ENCODE measurements at places on chromosomes 2 and 18.

GRCh38 chr2:98917031-98917471 lies 19.0 kb downstream of the CRACDL start:
- DNase-seq, result no peak

- no peak for DNase-seq
Observed at GRCh38 chr2:69241093-69241492, 145.9 kb downstream of the GFPT1 start.

- no peak for DNase-seq
Observed at GRCh38 chr18:55064760-55065159, 105.5 kb upstream of the CCDC68 start.

- DNase-seq, result no peak
Observed at GRCh38 chr2:45696708-45697107, 45.2 kb downstream of the PRKCE start.

DNA sequence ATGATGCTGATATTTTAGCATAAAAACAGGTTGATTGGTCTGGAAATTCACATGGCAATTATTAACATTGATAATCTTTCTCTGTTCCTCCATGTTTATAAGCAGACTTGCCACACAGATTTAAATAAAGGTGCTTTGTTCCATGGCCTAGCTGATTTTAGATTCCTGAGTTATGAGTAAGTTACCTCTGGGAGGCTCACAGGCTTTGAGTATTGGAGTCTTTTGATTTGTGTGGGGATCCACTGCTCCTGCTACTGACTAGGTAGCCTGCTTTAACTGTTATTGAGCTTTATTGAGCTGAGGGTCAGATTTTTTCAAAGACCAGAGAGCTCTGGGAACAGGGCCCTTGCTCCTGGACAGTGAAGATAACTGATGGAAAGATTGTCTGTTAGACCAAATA lies 166.1 kb downstream of the ANKRD30B start:
- no peak for DNase-seq

- no peak for DNase-seq
Observed at GRCh38 chr18:8298186-8298585, 311.1 kb upstream of the RAB12 start.

DNA sequence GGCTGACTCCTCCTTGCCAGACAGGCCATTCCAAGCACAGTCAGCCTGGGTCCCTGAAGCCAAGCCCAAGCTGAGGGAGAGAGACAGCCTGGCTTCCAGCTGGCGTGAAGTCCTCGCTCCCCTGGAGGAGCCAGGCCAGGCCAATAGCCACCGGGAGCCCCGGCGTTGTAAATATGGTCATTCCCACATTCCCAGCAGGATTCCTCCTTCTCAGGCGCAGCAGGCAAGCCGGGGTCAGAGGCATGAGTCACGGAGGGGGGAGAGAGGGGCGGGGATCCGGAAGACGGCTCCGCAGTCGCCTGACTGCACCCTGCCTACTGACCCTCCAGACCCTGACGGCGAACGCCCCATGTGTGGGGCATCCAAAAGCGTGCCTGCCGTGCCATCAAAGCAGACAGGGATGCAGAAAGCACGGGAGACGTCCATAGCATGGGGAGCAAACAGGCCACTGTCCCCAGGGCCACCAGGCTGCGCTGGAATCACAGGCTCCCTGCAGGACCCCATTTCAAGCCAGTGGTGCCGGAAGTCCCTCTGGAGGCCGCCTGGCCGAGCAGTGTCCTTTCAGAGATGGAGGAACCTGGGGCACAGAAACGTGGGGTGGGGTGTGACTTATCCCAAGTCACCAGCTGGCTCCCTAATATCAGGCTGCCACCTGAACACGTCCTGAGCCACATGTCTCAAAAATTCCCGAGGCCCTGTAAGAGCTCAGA lies 48.2 kb downstream of the TWIST2 start:
- peak; percentile 89 for DNase-seq

DNA sequence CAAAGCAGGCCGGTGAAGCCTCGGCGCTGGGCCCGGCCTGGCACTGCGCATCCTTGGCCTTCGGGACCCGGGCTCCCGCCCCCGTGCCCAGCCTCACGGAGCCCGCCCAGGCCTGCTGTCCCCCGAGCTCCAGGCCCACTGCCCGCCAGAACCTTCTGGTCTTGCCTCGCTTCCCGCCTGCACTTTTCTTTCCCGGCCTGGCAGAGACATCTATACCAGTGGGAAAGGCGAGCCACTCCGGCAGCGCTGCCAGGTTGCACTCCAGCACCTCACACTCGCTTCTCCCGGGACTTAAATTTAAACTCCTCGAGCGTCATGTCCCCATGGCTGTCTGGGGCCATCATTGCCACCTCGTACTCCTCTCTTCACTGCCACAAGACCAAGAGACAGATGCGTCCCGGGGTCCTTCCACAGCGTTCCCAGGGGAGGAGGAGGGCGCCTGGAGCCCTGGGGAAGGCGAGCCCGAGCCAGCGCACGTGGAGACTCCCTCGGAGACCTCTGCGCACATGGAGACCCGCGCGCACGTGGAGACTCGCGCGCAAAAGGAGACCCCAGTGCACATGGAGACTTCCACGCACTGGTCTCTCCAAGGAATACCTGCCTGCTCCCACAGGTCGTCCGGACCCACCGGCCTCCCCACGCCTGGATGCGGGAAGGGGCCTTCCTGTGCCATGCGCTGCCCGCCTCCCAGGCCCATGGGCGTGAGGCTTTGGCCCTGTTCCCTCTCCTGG lies 253.1 kb upstream of the SALL3 start:
- DNase-seq, result peak; percentile 81

DNA sequence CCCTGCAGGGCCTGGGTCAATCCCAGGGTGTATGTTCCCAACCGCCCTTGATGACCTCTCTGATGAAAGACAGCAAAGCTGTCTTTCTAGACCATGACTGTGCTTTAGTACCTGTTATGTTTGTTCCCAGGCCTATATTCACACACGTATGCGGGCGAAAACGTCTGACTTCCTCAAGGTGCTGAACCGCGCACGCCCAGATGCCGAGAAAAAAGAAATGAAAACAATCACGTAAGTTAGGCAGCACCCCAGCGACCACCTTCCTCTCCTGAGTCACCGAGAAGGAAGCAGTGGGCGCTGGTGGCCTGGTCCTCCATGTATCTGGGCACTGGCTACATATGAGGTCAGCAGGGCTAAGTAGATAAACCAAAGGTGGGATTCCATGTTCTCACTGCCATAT lies 11.1 kb upstream of the GPBAR1 start:
- no peak for DNase-seq

DNA sequence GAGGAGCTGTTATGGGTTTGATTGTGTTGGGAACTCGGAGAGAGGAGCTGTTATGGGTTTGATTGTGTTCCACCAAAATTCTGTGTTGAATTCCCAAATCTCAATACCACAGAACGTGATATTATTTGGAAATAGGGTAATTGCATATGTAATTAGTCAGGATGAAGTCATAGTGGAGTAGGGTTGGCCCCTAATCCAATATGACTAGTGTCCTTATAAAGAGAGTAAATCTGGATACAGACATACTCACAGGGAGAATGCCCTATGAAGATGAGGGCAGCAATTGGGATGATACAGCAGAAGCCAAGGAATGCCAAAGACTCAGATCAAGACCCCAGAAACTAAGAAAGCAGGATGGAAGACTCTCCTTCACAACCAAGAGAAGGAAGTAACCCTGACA lies 1023.2 kb upstream of the ZEB2 start:
- no peak for DNase-seq

GRCh38 chr18:58766946-58767345 lies 95.7 kb downstream of the MALT1 start:
- no peak for DNase-seq

GRCh38 chr2:237097911-237098702 lies 12.4 kb downstream of the COPS8 start:
- DNase-seq, result no peak

DNA sequence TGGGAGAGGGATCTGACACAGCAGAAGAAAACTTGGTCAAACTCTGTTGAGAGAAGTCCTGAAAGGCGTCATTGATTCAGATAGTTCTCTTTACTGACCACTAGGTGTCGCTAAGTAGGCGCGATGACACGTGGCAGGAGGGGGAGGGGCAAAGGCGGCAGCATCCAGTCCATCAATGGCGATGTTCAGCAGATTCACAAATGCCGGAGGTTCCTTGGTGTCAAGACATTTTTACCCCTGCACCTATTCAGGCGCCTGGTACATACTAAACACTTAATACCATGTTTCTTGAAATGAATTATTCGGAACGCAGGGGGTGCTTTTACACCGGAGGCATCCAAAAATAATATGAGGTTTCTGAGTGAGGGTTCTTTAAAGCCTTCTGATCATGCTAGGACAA lies 3.0 kb upstream of the PLEK start:
- DNase-seq, result no peak

- DNase-seq, result no peak
Observed at GRCh38 chr2:15146960-15147359, 414.2 kb downstream of the NBAS start.

DNA sequence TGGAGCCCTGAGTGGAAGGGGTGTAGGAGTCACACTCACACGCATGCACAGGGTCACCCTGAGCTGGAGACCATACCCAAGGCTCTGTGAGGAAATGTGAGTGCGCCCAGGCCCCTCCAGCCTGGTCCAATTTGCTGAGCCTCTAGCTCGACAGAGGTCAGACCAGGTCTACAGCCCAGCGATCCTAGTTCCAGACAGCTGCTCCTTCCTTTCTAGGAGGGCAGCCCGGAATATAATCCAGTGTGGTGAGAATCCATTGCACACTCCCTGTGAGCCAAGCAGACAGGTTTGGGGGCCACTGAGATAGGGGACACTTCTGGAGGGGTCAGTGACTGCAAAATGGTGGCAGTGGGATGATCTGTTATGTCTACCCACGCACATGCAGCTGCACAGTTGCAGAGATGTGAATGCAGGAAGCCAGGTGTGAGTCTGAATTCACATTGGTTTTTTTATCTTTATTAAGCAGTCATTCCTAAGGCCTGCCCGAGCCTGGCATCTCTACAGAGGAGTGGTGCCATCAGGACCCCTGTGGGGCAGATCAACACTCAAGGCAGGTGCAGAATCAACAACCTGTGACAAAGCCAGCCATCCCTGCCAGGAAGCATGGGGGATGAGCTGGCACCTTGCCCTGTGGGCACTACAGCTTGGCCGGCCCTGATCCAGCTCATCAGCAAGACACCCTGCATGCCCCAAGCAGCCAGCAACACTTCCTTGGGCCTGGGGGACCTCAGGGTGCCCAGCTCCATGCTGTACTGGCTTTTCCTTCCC lies at the start of gene GPR148:
TSS of gene GPR148 (plus strand) at position 522 of the 768 bp plus-strand sequence. CDS start at position 604, 82 bp downstream.
- DNase-seq, result no peak

DNA sequence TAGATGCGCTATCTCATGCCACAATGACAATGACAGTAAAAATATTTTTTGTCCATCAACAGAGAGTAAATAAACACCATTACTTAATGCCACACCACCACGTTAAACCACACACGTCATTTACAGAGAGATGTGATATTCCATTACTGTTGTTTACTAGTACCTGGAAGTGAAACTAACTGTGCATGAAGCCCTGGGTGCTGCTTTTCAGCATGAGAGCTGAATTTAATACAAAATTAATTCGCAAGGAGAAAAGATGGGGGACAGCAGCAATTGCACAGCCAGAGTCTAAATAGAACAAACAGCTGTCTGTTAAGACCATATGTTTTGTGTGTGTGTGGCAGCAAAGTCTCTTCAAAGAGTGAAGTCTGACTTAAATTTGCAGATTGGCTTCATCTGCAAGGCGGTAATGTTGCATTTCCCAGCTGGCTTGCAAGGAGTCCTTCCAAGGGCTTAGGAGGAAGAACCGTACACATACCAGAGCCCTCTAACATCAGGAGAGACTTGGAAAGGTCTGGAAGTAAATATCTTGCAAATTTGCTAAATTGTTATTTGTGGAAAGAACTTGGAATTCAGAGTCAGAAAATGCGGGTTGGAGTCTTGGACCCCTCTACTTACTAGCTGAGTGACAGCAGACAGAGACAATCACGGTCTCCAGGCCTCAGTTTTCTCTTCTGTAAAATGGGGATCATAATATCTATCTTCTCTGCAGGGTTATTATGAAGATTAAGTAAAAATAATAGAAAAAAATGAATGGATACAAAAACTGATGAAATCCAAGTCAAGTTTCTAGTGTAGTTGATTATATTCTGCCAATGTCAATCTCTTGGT lies 127.6 kb downstream of the ALPK2 start:
- DNase-seq, result no peak

DNA sequence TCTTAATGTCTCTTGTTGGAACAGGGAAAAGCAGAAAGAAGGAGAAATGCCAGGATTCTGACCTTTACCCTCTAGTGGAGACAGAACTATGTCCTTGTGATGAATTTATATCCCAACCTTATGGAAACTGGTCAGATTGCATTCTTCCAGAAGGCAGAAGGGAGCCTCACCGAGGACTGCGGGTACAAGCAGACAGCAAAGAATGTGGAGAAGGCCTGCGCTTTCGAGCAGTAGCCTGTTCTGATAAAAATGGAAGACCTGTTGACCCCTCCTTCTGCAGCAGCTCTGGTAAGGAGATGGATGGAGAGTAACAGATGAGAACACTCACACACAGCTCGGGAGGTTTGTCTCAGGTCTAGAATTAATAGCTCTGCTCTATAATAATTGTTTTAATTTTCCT lies 552.7 kb upstream of the HNMT start:
- no peak for DNase-seq

GRCh38 chr18:79933765-79934164 lies 17.7 kb downstream of the SLC66A2 start:
- DNase-seq, result no peak

DNA sequence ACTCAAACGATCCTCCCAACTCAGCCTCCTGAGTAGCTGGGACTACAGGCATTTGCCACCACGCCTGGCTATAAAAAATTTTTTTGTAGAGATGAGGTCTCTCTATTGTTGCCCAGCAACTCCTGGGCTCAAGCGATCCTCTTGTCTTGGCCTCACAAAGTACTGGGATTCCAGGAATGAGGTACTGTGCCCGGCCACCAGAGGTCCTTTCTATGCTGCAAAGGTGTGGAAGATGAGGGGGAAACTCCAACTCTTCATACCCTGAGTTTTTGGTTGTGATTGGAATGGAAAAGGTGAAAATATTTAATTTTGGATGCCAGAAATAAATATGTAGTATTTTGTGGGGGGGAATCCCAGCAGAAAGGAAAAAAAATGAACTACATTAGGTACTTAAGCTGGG lies 36.0 kb downstream of the MRPL33 start:
- DNase-seq, result no peak

DNA sequence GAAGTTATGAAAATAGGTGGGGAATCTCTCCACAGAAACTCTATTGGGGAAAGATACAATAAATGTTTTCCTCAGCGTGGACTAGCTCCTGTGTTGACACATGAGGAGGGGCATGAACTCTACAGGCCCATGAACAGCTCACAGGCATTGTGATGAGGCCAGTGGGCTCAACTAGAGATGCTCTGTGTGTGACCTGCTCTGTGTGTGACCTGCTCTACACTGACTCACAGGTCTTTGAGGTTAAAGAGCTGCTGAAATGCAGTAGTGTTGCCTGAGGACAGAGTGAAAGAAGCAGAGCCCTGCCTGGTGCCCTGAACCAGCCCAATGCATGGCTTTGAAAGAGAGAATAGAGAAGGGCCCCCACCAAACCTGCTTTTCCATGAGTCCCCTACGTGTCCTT lies 117.6 kb downstream of the MCFD2 start:
- DNase-seq, result peak; percentile 32
